ENCODE measurements at places on chromosomes 3 and 15. TPM values are rescaled to one million over a fixed set of nuclear protein-coding genes. Genes with fewer than 3 reads are reported as not detected.

DNA sequence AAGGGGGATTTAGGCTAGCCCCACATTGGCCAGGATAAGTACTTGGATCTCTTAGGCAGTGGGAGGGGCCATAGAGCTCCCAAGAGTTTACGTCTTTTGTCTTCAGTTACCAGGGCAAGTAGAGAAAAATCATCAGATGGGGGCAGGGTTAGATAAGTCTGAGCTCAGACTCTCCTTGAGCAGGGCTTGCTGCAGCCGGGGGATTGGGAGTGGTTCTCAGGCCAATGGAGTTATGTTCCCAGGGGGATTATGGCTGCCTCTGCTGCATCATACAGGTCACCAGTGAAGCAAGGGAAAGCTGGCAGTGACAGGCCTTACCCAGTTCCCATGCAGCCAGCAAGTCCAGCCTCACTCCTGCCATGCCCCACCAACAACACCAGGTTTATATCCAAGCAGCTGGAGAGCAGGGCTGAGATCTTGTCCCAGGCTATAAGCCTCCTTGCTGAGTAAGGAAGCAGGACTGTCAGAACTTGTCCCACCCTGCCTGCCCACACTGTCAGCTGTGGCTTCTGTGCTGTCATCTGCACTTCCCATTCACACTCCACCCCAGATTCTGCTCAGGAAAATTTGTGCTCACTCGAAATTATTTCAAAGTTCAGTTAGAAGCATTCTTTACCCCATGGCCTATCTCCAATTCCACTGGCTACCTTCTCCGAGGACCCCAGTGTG lies 215.3 kb downstream of the FAM43A start:
- H3K36me3 ChIP-seq: no peaks in the 10 kb centered on the region
- no peak overlapping the region for H3K27ac ChIP-seq
- H3K4me3 ChIP-seq: no peak overlapping the region
- DNase-seq: peak; percentile 30

- no peak overlapping the region for H3K27ac ChIP-seq
- H3K4me3 ChIP-seq: no peak overlapping the region
- no peaks in the 10 kb centered on the region for H3K36me3 ChIP-seq
- peaks cover 42% of the 10 kb centered on the region for H3K27me3 ChIP-seq
Observed at GRCh38 chr3:24519368-24520100, 24.9 kb upstream of the THRB start.

DNA sequence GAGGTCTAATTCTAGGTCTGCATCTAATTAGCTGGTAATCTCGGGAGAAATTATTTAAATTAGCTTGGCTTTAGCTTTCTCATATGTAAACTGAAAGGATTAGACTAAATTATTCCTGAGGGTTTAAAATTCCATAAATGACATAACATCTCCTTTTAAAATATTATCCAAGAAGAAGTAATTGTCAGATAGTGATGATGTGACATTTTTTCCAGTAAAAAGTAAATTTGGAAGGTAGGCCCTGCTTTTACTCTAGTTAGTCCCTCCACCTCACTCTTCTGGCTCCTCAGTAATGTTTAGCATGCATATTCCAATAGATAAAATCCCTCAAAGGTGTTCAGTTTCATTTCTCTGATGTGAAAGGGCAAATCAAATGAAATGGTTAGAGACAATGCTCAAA lies 215.7 kb downstream of the FHIT start:
- H3K36me3 ChIP-seq: no peaks in the 10 kb centered on the region
- no peaks in the 10 kb centered on the region for H3K4me1 ChIP-seq
- no peaks in the 10 kb centered on the region for H3K27me3 ChIP-seq
- no peak overlapping the region for H3K27ac ChIP-seq

GRCh38 chr3:176906046-176906905 lies 291.0 kb downstream of the TBL1XR1 start:
- H3K4me1 ChIP-seq: no peaks in the 10 kb centered on the region
- H3K27me3 ChIP-seq: peaks cover 8% of the 10 kb centered on the region
- no peak overlapping the region for H3K27ac ChIP-seq

- no peak overlapping the region for H3K4me3 ChIP-seq
- H3K4me1 ChIP-seq: peaks cover 7% of the 10 kb centered on the region
- H3K27me3 ChIP-seq: no peaks in the 10 kb centered on the region
- no peak overlapping the region for H3K27ac ChIP-seq
- H3K36me3 ChIP-seq: peaks cover 56% of the 10 kb centered on the region
Observed at GRCh38 chr3:108565506-108565905, 23.7 kb downstream of the CIP2A start.

- no peak for DNase-seq
- no peaks in the 10 kb centered on the region for H3K4me1 ChIP-seq
- H3K4me3 ChIP-seq: no peak overlapping the region
- H3K27me3 ChIP-seq: peaks cover 9% of the 10 kb centered on the region
Observed at GRCh38 chr3:150020527-150020926, 49.8 kb upstream of the PFN2 start.

DNA sequence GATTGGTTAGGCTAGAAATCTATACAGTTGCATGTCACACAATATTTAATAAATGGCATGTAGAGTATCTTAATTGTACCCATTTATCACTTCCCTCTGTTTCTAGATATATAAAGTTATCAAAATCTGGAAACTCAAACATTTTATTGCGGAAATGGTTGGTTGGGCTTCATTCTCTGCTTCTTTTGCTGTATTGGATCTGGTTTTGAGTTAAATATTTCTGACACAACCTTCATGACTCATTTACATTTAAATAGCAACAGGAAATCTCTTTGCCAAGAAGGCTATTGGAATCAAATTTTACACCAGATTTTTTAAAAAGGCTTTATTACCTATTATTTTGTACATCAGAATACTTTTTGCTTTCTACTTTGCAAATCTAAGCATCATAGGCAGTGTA lies 153.8 kb downstream of the EBLN2 start:
- no peak for DNase-seq
- no peak overlapping the region for H3K4me3 ChIP-seq
- no peaks in the 10 kb centered on the region for H3K36me3 ChIP-seq
- no peaks in the 10 kb centered on the region for H3K4me1 ChIP-seq

- H3K27me3 ChIP-seq: no peaks in the 10 kb centered on the region
- H3K4me3 ChIP-seq: no peak overlapping the region
- no peak overlapping the region for H3K27ac ChIP-seq
- H3K36me3 ChIP-seq: no peaks in the 10 kb centered on the region
Observed at GRCh38 chr3:127031845-127032244, 48.9 kb downstream of the PLXNA1 start.

The STRIT1 gene
- total RNA-seq: not detected
